Activated naive CD8-positive, alpha-beta T cell treated with anti-CD3 and anti-CD28 coated beads, Interleukin-2, amount 50 U/mL, for 24 hours (primary cell): ENCODE measurements at places on chromosomes 6 and 20.

DNA sequence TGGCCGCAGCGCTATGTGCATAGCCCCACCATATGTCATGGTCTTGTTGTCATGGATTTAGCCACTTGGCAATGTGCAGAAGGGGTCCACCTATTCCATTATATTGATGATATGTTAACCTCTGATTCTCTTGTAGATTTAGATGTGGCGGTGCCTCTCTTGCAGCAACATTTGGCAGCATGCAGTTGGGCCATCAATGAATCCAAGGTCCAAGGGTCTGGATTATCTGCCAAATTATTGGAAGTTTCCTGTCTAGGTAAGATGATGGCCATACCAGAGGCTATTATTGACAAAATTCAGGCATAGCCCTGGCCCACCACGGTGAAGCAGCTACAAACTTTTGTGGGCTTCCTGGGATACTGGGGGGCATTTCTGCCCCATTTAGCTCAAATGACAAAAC, 31.4 kb downstream of the HDDC2 start:
- no peak for DNase-seq

- DNase-seq = no peak
These were observed 255.6 kb downstream of the ERMARD start for GRCh38 chr6:170006900-170007467.

- DNase-seq = no peak
These were observed 248.6 kb upstream of the PLN start for GRCh38 chr6:118299457-118299856.

DNA sequence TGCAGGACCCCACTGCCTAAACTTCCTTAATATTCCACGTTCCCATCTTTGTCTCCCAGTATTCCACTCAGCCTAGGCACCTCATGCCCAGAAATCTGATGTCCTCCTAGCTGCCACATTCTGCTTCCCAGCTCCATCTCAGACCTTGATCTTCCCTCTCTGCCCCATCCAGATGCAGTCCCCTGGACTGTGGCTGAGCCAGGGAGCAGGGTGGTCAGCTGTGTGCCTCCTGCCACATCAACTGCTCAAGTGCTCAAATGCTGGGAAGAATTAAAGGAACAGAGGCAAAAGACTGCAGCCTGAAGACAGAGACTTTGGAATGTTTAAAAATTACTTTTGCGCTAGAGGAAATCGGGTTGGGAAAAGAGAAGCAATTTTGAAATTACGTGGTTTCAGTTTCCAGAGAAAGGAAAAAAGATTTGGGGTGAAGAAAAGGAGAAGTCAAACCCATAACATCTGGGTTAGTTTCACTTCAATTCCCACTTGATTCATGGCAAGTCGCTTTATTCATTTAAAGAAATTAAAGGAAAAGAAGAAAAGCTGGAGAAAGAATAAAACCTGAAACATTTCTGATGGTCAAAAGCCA, 704.8 kb downstream of the PTPRT start:
- DNase-seq = no peak

GRCh38 chr6:90233994-90234393, 62.6 kb downstream of the BACH2 start:
- peak; percentile 70 for DNase-seq

GRCh38 chr6:37176268-37177076, 6.5 kb downstream of the PIM1 start:
- DNase-seq = no peak
